Chondrocyte (in vitro differentiated cells): ENCODE measurements at places on chromosomes 12 and 14. TPM values are rescaled to one million over a fixed set of nuclear protein-coding genes. Genes with fewer than 3 reads are reported as not detected.
A peak's percentile ranks its signal among the peaks of the same experiment; 100 is the strongest.

DNA sequence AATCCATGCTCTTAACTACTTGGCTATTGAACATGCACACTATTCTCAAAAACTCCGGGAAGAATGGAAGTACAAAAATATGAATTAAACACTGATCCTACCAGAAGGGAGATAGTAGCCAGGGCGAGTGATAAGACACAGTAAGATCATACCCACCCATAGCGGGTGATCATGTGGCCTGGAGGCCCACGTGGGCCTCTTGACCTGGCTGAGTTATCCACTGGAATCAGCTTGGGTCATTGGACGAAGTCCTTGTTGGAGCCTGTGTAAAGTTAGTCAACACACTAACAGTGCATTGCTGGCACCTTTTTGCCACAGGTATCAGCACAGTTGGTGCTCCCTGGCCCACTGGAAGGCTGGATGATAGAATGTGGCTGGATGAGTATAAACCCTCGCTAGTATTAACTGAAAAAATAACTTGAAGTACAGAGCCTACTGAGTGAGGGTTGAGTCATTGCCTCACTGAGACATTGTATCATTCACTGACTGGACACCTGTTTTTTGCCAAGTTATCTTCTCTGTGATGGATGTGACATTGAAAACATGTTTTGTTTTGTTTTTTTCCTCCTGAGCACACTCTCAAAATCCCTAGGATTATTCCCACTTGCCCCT lies 149.2 kb upstream of the FUT8 start:
- DNase-seq, result no peak

DNA sequence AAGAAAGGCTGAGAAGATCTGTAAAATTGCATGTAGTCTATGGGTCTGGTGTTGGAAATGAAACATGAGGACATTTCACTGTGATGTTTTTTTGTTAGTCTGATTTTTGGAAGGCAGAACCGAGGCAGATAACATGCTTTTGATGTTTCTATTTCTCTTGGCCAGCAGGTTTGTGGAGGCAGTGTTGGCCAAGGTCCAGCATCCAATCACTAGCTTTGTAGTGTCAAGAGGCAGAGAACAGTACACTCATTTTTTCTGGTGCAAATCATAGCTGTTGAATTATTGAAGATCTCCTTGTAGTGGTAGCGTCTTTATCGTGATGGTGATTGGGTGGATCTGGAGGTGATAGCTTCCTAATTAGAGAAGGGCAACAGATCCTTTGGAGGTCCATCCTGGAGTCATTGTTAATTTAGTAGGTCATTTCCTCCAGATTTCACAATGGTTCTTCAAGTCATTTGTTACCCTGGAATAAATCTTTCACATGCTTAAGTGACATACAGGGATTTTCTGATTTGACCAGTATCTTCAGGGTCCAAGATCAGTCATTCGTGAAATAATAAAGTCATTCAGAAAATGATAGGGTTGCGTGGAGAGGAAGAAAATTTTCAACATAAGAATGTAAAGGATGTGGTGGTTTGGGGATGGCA lies 252.4 kb upstream of the CPNE8 start:
- DNase-seq, result no peak

- no peak for DNase-seq
These were observed 242.7 kb downstream of the VRK1 start for GRCh38 chr14:97039717-97040363.

GRCh38 chr14:60656686-60657455 lies 7.6 kb upstream of the SIX1 start:
- DNase-seq, result peak; percentile 92

GRCh38 chr14:72774141-72774540 lies 119.8 kb downstream of the DPF3 start:
- DNase-seq, result no peak

- no peak for DNase-seq
These were observed 8.4 kb upstream of the LRTM2 start for GRCh38 chr12:1811948-1812291.

DNA sequence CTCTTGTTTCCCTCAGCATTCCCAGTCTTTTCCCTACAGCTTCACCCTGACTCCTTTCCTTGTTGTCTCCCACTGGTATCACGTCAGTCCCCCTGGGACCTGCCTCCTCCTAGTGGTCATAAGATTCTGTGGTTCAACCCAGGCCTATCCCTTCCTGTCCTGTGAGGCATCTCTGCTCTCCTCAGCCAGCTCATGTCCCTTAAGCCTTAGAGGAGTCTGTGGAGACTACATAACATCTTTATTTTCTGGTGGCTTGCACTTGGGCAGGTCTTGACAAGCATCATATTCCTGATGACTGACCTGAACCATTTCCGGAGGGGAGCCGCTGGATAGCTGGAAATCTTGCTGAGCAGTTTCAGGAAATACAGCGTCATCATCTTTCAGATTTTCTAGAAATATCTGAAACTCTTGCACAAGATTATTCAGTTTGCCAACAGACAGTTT lies 688 bp downstream of the C12orf71 start:
- DNase-seq, result no peak

- no peak for DNase-seq
These were observed 169.2 kb downstream of the PIK3C2G start for GRCh38 chr12:18430425-18431048.

GRCh38 chr14:105986894-105987284 lies 460.5 kb downstream of the TMEM121 start:
- DNase-seq, result no peak

- DNase-seq, result no peak
These were observed 44.6 kb downstream of the MSRB3 start for GRCh38 chr12:65323070-65323469.

- no peak for DNase-seq
These were observed 249.7 kb upstream of the FBXO33 start for GRCh38 chr14:39681782-39682399.

- no peak for DNase-seq
These were observed 462.9 kb upstream of the PRICKLE1 start for GRCh38 chr12:43052441-43052840.

- no peak for DNase-seq
These were observed 1.4 kb downstream of the MEG3 start for GRCh38 chr14:100827101-100828021.

DNA sequence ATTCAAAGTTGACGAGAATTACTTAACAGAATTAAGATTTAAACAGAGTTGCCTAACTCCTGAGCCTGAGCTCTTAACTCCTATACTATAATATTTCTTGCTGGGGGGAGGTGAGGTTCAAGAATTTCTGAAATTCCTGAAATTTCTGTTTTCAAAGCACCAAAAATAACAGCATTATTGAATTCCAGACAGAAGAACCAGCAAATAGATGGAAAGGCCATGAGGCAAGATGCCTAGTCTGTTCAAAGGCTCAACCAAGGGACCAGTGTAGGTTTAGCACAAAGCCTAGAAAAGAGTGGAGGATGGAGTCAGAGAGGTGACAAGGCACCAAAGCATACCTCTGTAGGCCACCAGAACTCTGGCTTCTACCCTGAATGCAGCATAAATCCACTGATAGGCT lies 76.4 kb downstream of the PPP1R12A start:
- DNase-seq, result no peak

GRCh38 chr12:9796346-9796745 lies 30.9 kb upstream of the KLRF1 start:
- DNase-seq, result no peak

DNA sequence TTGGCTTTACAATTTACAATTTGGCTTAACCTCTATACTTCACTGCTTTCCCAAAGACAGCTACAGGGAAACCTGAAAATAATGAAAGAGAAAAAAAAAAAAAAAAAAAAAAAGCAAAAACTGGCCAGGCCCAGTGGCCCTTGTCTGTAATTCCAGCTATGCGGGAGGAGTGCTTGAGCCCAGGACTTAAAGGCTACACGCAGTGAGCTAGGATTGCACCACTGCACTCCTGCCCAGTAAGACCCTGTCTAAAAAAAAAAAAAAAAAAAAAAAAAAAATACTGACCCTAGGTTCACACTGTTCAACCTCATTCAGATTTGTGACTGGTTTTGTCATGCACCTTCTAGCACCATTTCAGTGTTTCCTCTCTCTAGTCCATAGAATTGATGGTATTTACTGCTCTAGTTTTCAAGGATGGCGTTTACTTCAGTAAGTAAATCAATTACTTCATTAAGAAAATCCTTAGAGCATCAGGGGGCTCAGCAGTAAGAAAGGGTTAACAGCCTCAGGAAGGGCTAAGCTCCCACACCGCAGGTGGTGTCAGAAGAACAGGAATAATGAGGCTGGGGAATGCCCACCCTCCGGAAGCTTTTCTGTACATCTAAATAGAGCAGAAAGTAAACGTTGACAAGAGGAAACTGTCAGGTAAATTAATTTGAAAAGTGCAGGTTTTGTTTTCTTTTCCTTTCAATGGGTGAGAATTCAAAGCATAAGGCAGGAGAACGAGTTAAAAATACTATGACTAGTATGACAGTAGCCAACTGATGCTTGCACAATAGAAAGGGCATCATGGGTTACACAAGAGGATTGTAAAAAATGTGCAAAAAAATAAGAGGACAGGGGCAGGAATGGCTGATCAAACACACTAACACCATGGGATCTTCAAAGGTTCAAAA lies 115.0 kb upstream of the MDM1 start:
- no peak for DNase-seq

GRCh38 chr14:89294060-89294459 lies 123.0 kb downstream of the FOXN3 start:
- no peak for DNase-seq

- no peak for DNase-seq
These were observed 270.6 kb downstream of the AEBP2 start for GRCh38 chr12:19709889-19710288.

- no peak for DNase-seq
These were observed 86.4 kb downstream of the GALNT8 start for GRCh38 chr12:4806439-4807115.

GRCh38 chr12:124450376-124450750 lies 117.0 kb downstream of the NCOR2 start:
- peak; percentile 66 for DNase-seq

- no peak for DNase-seq
These were observed 20.0 kb downstream of the DICER1 start for GRCh38 chr14:95137164-95137803.

GRCh38 chr12:27592548-27592947 lies 68.5 kb downstream of the PPFIBP1 start:
- DNase-seq, result no peak

DNA sequence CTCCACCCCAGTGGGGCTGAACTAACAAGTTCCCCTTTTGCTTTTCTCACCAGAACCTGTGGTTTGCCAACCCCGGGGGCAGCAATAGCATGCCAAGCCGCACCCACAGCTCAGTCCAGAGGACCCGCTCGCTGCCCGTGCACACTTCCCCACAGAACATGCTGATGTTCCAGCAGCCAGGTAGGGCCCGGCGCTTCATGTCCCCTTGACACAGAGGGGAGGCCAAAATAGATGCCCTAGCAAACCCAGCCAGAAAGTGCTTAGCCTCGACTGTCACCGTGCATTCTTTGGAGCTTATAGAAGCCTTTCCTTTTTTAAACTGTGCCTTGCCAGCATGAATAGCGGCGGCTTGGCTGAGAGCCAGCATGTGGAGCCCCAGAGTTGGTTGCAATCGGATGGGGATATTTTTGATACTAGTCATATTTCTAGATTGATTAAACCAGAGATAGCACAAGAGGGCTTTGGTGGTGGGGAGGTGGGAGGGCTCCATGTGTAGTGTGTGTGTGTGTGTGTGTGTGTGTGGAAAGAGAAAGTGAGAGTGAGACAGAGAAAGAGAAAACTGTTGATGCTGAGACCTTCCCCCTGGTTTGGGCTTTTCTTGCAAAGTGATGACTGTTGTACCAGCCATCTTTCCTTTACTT lies 126.1 kb downstream of the GCH1 start:
- no peak for DNase-seq

DNA sequence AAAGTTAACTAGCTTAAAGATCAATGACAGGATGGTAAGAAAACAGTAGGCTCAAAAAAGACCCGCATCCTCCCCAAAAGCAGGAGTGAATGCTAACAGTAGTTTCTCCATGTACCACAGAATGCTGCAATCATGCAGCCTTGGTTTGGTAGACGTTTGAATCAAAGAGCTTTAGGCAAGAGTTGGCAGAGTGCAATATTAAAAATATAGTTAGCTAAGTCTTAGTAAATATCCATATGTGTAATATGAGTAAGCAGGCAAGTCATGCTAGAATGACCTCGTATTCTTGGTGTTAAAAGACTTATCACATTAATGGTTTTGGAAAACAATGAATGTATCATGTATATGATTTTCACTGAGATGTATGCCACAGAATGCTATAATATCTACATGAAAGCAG lies 18.8 kb upstream of the KLRF1 start:
- DNase-seq, result no peak

- DNase-seq, result no peak
These were observed 13.2 kb downstream of the TCL1B start for GRCh38 chr14:95699412-95699811.

DNA sequence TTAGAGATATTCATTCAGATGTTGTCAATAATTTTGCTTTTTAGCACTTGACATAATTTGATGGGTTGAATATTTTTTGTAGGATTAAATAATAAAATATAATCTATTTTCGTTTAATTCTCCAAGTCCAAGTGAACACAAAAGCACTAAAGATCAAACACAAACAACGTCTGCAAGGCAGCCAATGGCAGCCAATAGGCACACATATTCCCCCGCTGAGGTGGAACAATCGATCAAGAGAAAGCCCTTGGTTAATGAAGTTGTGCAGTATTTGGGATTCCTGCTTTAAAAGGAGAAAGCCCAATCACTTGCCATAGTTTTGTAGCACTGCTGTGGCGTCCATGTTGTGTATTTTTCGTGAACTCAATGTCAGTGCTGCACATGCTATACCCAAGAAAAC lies 1.5 kb downstream of the DHRS7 start:
- DNase-seq, result no peak

DNA sequence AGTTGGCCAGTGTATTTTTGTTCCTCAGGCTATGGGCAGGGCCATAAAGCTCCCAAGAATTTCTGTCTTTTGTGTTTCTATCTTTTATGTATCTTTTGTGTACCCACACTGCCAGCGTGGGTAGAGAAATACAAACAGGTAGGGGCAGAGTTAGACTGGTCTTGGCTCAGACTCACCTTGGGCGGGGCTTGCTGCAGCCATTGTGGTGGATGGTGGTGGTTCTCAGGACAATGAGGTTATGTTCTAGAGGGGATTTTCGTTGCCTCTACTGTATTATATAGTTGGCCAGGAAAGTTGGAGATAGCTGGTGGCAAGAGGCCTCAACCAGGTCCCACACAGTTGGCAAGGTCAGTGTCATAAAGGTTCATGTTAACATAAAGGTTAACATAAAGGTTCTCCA lies 977.5 kb upstream of the LRFN5 start:
- DNase-seq, result no peak

TMEM119 gene
- 46.7 to 122 TPM (median 48.3 TPM) in 3 replicates for total RNA-seq

NFKBIA gene
- 41.0 to 53.5 TPM (median 42.2 TPM) in 3 replicates for total RNA-seq

IAPP gene
- total RNA-seq, result not detected in 3 replicates

FAIM2 gene
- 0.47 to 1.3 TPM (median 0.74 TPM) in 3 replicates for total RNA-seq

SRRM4 gene
- not detected in 3 replicates for total RNA-seq

AQP2 gene
- not detected in 3 replicates for total RNA-seq

TM9SF1 gene
- 60.3 to 92.0 TPM (median 61.0 TPM) in 3 replicates for total RNA-seq

CLEC2A gene
- 0.62 to 0.67 TPM in 2 of 3 replicates, not detected in the other for total RNA-seq

ACAD10 gene
- 13.0 to 19.6 TPM (median 13.0 TPM) in 3 replicates for total RNA-seq

IL22 gene
- not detected in 3 replicates for total RNA-seq
